ENCODE measurements at places on chromosomes 2 and 18.

GRCh38 chr2:32611771-32612170 lies 16.1 kb upstream of the TTC27 start:
- DNase-seq, result no peak

DNA sequence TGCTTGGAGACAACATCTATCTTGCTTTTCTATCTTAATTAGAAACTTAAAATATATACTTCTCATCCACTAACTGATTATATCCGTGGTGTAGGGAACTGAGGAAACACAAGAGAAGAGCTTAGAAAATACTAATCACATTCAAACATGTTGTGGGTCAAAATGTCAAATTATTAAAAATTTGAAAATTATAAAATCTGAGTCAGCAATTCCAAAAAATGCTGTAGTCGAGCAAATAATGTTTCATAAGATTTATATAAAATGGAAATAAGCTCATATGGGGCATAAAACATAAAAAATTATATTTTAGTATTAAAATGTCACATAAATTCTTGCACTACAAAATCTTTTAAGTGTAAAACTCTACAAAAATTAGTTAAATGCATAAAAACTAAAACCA lies 29.2 kb downstream of the SF3B1 start:
- DNase-seq, result no peak

GRCh38 chr2:215442401-215442787 lies 6.5 kb upstream of the FN1 start:
- no peak for DNase-seq

- no peak for DNase-seq
Measured at GRCh38 chr2:139480161-139480650, 700.0 kb upstream of the NXPH2 start.

GRCh38 chr2:38978296-38978903 lies 88.7 kb downstream of the ARHGEF33 start:
- no peak for DNase-seq

DNA sequence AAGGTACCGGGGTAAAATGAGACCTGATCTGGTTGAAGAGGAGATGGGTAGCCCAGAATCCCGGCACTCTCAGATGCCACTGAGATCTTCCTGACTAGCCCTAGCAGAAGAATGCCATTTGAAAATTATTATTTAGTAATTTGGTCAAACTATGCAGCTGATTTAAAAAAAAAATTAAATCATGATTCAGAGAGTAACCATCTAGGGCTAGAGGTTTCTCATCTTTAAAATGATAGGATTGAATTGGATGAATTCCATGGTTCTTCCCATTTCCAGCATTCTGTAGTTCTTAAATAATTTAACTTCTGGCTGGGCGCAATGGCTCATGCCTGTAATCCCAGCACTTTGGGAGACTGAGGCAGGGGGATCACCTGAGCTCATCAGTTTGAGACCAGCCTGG lies 106.1 kb downstream of the MYO1B start:
- DNase-seq, result peak; percentile 80

GRCh38 chr18:38872342-38872741 lies 1306.7 kb upstream of the CELF4 start:
- DNase-seq, result no peak

DNA sequence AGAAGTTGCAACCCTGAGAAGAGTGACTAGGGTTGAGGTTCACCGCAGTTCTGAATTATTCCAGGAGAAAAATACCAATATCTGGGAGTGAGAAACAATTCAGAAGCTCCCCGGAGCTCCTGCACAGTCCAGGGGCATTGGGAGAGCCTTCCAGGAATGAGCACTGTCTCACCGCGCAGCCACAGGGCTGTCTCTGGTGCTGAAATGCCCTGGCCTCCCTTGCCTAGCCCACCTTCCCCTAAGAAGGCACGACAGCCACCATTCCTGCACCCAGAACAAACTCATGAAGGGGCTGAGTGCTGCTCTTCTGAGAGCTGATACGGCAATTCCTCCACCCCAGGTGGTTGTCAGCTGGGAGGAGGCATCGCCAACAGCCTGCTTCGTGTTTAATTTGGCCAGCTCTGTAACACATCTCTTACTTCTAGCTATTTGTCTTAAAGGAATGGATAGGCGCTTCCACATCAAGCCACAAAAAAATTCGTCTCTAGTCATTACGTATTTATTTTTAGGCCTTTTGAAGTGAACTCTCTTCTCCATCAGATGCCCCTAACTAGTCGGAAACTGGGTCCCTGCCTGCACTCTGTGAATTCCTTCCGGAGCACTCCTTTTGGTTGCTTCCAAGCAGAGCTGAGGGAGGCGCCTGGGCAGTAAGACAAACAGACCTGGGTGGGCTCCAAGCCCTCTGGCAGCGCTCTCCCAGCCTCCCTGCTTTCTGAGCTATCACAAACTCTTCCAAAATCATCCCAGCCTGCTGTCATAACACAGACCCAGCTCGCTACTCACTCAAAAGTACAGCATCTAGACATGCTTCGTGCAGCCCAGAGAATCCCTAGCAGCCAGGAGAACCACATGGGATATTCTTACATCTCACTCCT lies 120.5 kb upstream of the CCDC68 start:
- no peak for DNase-seq

DNA sequence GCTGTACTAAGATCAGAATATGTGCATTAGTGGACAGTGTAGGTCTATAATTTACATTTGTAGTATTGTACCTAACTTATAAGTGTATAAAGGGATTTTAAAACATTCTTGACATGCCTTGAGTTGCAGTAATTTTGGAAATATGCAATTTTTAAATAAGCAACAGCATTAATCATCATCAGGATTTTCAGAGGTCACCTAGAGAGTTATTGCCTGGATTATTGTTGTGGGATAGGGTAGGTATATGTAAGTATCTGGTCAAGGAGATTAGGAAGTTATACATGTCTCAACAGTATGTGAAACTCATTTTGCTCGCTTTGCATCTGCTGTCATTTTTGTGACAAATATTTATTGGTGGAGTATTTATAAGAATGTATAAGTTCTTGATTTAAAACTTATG lies 184.2 kb downstream of the WDR7 start:
- DNase-seq, result peak; percentile 16

DNA sequence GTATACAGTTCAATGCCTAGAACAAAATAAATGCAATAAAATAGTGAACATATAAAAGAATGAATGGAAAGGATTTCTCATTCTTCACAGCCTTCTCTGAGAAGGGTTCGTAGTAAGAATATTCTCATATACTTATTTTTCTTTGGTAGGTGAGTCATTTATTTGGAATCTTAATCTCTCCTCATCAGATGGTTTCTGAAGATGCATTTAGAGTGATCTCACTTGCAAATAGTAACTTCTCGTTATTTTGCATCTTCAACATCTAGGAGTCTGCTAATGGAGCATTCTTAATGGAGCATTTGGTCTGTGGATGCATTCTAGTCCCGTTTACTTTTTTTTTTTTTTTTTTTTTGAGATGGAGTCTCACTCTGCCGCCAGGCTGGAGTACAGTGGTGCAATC lies 3.9 kb downstream of the UBXN4 start:
- peak; percentile 85 for DNase-seq

- DNase-seq, result no peak
Measured at GRCh38 chr2:24409171-24409570, 48.8 kb upstream of the ITSN2 start.

GRCh38 chr18:55334875-55335274 lies 253.1 kb downstream of the TCF4 start:
- DNase-seq, result peak; percentile 46

- DNase-seq, result no peak
Measured at GRCh38 chr2:15120631-15121030, 440.5 kb downstream of the NBAS start.

DNA sequence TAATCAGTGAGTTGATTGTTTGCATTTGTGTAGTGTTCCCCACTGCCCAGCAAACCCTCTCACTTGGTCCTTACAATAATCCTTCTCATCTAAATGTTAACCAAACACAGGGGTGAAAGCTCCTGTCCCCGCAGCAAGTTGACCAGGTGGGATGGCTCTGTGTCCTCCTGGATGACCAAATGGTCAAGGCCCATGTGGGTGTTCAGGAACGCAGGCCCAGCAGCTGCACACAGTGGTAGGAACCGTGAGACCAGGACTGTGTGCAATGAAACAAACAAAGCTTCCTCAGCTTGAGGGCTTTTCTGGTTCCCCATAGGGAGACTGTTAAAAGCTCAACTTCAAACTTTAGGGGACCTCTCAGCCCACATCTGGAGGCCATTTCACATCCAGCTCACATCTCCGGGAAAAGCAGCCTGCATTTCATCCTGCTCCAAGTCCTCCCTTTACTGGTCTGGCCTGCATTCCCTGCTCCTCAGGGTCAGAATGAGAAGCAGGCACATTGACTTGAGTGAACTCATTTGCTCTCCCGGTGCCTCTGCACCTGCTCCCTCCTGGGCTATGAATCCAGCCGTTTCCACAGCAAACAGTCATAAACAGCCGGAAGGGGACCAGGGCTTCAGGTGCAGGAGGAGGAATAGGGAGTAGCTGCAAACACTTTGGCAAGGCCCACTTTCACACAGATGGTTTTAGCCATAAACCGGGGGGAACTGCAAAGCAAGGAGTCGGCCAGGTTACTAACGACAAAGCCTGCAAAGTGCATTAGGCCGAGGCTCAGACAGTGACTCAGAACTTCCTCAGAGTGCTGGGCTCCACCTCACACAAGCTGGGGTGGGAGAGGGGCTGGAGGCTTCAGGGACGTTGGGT lies 144.7 kb downstream of the CAPN13 start:
- peak; percentile 64 for DNase-seq

- DNase-seq, result no peak
Measured at GRCh38 chr2:196591621-196592022, 47.9 kb upstream of the CCDC150 start.

GRCh38 chr2:85935746-85936208 lies 47.0 kb upstream of the ST3GAL5 start:
- DNase-seq, result peak; percentile 92

GRCh38 chr2:40556293-40556692 lies 104.4 kb upstream of the SLC8A1 start:
- DNase-seq, result peak; percentile 14

GRCh38 chr2:45131587-45131986 lies 122.3 kb upstream of the SIX2 start:
- peak; percentile 40 for DNase-seq

DNA sequence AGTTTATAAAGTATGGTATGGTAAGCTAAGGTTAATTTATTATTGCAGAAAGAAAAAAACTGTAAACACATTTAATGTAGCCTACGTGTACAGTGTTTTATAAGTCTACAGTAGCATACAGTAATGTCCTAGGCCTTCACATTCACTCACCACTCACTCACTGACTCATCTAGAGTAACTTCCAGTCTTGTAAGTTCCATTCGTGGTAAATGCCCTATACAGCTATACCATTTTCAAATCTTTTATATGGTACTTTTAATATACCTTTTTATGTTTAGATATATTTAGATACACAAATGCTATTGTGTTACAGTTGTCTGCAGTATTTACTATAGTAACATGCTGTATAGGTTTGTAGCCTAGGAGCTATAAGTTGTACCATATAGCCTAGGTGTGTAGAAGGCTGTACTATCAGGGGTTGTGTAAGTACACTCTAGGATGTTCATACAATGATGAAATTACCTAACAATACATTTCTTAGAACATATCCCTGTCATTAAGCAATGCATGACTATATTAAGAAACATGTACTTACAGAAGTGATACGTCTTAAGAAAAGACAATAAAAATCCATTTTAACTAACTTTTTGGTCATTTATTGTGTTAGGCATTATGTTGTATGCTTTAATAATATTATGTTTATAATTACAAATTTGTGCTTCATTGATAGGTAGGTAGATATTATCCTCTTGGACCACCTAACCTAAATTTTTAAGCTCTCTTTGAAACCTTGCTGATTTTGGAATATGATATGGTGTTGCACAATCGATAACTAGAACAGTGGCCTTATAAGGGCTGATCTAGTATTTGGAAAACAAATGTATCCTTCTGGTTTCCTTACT lies 51.9 kb downstream of the VRK2 start:
- peak; percentile 48 for DNase-seq

DNA sequence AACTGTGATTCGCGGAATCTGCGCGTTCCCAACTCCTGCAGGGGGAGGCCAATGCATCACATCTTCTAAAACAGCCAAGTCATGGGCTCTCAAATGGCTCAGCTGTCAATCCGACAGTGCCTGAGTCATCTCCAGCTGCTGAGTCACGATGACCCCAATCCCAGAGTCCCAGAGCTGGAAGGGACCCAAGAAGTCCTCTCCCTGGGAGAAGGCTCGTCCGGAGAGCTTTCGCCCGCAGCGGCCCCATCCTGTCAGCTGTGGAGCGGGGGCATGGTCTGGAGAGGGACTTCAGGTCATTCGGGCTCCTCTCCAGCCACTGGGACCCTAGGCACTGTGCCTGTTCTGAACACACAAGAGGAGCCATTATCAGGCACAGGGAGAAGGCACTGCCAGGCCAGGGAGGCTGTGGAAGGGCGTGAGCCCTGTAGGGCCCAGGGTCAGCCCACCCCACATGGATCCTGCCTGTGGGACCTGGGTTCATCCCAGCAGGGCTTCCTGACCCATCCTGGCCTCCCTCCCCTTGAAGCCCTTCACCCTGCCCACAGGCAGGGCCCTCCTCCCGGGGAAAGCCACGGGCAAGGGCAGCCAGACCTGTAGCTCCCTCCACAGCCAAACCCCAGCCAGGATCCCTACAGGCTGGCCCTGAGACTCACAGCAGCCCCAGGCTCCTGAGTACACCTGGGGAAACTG lies 47.6 kb upstream of the GPC1 start:
- DNase-seq, result peak; percentile 95

GRCh38 chr2:8597559-8598225 lies 84.2 kb upstream of the ID2 start:
- DNase-seq, result no peak

DNA sequence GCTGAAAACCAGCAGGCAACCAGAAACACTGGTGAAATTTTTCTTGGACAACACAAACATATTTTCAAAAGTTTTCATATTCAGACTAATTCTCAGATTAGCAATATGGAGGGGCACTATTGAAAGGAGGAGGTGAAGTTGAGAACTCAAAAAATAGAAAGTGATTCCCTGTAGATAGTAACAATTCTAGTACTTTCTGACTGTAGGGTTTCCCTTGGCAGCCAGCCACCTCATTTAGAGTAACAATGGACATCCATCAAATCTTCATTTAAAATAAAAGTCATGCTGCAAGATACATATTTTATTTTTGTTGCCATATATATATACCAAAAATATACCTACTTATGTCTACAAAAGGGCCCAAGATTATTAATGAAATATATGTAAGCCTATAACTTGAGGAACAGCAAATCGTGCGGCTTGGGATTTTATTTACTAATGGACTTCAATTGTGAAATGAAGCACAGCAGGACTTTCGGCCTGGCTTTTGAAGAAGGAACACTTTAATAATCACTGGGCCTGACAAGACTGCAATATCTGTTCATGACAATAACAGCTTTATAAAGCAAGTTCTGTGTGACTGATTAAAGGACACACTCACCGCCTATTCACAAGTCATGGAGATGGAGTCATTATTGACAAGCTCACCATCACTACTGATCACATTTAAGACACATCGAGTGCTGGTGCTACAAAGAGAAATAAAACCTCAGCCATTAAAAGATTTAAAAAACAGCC lies 6.8 kb upstream of the NR4A2 start:
- no peak for DNase-seq

- no peak for DNase-seq
Measured at GRCh38 chr18:50527636-50528307, 32.1 kb upstream of the MAPK4 start.

Data from fibroblast of skin of right biceps (primary cell).